ENCODE measurements at places on chromosomes 4 and X.

- no peak for DNase-seq
These were observed 6.4 kb downstream of the FOXP3 start for GRCh38 chrX:49257846-49258748.

DNA sequence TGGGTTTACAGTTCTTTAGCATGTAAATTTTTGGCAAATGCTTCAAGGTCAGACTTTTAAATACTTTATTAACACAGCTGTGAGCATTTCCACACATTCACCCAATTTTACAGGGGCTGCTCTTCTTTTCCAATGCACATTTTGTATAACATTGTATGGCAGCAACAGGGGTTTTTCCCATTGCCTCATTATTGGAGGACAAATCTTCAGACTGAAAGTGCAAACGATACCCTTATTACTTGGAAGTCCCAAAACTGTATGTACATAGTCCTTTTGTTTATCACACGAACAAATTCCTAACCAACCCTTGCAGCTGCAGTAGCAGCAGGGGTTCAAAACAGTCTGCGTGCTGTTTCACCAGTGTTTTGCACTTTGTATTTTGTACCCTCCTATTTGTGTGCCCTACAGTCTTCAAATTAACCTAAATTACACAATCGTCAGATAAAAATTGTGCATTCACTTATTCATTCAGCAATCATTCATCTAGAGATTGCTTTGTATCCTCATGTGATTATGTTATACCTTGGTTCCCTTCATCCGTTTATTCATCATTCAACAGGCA lies 330.7 kb upstream of the RASGEF1B start:
- no peak for DNase-seq

- DNase-seq: no peak
These were observed 8.9 kb upstream of the HTRA3 start for GRCh38 chr4:8260656-8261111.

DNA sequence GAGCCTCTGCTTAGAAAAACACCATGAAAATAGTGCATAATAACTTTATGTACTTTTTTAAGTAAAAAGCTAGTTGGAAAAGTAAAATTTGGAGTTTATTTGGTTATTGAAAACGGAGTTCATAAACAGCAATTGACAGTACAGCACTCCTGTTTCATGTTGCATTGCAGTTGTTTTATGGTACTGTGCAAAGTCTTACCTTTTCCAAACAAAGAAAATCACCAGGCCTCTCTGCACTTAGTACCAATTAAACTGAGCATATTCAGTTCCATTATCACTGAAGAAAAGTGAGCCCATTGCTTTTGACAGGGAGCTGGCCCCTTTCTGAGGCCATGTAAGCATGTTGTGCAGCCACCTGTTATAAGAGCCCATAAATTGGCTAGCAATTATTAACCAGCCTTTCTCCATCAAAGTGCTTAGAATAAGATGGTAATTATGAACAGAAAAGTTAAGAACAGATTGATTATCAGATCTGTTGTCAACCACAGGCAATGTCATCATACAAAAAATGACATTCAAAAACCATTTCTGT lies 376.6 kb upstream of the EMCN start:
- DNase-seq: no peak

DNA sequence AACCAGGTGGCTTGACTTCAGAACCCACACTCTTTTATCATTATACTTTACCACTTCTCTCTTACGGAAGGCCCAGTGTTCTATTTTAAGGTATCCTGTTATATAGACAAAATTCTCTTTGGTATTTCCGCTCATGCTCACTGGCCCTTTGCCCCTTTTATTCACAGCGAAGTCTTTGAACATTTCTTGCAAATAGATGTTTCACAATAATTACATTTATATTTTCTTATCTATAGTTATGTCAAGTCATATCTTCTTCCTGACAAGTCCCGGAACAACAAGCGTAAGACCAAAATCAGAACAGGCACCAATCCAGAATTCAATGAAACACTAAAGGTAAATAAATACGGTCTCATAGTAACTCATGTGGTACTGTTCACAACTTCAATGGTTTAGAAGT lies 102.0 kb downstream of the SYTL5 start:
- DNase-seq: no peak

DNA sequence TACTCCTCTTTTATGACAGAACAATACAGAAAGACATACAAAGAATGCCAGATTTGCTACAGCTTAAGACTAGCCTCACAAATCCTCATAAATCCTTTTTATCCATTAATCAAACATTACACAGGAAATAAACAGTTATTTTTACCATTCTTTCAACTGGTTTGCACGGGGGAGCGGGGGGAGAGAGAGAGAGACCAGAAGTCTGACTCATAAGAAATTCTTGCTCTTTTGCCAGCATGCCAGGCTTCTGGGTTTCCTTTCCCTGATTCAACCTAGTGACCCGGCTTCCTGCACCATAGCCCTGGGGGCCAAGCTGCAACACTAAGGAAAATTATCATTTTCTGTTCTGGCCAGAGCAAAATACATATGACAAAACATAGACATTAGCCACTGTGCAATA lies 6.8 kb upstream of the RRAGB start:
- peak; percentile 54 for DNase-seq

GRCh38 chr4:118770741-118771187 lies 65.2 kb downstream of the SEC24D start:
- no peak for DNase-seq

- no peak for DNase-seq
These were observed 381.3 kb upstream of the INTU start for GRCh38 chr4:127251423-127251822.

DNA sequence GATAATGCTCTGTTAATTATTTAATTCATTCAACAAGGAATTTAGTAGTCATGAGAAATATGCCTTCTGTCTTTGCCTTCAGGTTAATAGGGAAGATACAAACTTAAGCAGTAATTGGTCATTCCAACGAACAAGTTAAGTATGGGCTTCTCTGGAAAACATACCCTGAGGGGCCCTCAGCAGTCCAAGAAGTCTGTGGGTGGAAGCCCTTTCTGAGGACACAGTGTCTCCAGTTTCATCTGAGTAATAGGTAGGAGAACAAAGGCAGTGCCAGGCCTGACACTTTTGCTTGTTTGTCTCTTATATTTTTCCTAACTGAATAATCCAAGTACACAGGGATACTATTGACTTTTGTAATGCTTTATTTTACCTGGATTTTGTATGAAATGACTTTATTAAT lies 262.5 kb downstream of the FBXW7 start:
- DNase-seq: no peak

DNA sequence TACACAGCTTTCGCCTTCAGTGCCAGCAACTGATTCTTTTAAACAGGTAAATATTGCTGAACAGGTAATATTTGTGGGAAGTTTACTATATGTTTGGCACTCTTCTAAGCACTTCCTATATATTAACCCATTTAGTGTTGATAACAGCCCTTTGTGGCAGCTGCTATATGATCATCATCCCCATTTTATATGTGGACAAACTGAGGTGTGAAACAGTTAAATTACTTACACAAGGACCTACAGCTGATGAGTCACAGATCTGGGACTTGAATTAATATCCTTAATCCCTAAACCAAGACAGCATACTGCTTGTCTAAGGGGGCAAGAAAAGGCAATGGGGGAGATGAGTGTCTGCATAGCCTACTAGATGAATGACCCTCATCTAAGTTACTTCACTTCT lies 2.9 kb downstream of the SMIM20 start:
- no peak for DNase-seq

- DNase-seq: no peak
These were observed 290.0 kb downstream of the ANK2 start for GRCh38 chr4:113339430-113339813.

- no peak for DNase-seq
These were observed 11.3 kb upstream of the SPCS3 start for GRCh38 chr4:176308441-176308840.

DNA sequence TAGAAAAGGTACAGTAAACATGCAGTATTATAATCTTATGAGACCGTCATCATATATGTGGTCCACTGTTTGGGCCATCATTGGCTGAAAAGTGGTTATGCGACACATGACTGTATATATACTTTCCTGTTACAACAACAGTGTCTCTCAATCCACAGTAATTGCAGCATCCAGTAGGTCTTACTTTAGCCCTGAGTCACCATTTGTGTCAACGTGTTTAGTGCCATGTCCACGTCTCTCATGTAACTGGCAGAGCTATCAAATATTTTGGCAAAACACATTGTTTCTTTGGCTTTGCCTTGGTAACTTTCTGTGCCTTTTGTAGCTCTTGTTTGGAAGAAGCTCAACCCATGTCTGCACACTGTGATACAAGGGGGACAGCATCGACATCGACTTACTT lies 73.8 kb downstream of the CD38 start:
- no peak for DNase-seq

GRCh38 chrX:53354669-53355068 lies 67.8 kb downstream of the SMC1A start:
- DNase-seq: no peak

DNA sequence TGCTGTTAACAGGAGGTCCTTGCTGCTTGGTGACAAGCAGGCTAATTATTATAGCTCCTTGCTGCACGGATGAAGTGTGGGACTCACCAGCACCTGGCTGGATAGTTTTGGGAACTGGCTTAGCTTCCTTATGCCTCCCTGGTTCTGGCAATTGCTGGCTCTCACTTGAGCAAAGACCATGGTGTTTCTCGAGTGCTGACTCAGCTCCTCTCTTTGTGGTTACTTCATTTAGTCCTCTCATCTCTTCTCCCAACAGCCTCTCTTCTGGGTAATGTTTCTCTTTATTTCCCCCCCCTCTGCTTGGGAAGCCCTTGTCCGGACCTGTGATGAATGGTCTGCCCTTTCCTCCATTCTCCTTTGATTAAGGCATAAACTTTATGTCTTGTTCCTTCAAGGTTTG lies 100.4 kb downstream of the CBLL2 start:
- DNase-seq: no peak

DNA sequence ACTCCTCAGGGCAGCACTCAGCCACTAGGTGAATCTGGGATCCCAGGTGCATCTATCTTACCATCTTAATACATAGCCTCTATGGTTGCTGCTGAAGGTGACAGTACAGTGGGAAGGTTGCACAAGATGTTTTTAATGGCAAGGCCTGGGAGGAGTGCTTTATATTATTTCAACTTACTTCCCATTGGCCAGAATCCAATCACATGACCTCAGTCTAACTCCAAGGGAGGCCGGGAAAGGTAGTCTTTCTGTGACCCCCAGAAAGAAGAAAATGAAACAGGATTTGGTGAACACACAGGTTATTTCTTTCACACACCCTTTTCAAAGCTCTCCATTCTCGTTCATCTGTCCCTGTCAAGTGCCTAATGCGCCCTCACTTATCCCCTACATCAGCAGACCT lies 189.1 kb upstream of the ATP6AP2 start:
- no peak for DNase-seq

DNA sequence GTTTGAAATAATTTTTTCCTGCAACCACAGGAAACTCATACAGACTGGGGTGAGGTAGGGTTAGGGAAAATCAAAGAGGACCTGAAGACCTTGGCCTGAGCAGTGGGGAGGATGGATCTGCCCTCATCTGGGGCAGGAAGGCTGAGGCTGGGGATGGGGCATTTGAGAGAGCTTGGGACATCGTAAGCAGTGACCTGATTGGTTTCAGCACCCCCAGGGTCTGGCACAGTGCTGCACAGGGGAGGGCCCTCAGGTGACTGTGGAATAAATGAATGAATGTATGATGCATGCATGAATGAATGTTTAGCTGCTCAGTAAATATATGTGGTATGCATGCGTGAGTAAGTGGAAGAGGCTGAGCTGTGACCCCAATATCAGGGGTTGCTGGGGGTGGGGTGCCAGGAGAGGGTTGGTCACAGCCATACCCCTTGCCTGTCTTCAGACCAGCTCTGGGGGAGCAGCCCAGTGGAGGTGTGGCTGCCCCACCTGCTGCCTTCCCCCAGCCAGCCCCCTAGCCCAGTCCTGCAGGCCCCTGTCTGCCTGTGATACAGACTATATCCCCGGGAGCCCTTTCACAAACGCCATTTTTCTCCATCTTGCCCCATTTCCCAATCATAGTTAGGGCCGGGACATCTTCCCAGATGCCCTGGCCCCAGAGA lies 11.0 kb upstream of the TNIP2 start:
- no peak for DNase-seq

DNA sequence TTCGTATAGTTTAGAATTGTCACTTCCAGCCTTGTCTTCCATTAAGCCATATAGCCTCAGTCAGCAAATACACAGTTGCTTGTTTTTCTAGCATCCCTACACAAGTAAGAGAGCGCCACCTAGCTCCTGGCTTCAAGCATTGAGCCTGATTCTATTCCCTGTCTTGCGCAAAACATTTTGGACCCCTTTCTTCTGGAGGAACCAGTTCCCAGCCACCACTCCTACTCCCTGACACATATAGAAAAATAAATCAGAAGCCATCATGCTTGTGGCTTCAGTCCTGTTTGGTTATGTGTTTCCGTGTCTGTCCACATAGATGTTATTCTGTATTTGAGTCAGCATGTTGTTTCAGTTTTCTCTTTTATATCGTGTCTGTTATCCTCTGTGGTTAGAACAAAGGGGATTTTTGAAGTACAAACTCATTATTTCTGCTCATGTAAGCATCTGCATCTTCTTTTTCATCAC lies 59.9 kb downstream of the GK start:
- DNase-seq: peak; percentile 6

DNA sequence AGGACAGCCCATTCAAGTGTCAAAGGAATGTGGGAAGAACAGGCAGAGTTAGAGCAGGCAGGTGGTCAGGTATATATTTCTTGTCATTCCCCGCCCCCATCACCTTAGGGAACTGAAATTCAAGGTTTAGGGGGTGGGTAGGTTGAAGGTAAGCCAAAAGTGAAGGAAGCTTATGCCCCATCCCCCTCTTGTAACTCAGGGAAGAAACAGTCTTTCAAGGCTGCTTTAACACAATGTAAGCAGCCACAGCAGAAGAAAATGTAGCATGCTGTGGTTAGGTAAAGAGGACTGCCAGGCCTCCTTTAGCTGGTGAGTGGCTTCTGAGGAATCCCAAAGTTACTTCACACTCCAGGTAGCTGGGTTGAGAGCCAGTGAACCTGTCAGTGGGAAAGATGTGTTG lies 122.3 kb downstream of the RS1 start:
- no peak for DNase-seq

DNA sequence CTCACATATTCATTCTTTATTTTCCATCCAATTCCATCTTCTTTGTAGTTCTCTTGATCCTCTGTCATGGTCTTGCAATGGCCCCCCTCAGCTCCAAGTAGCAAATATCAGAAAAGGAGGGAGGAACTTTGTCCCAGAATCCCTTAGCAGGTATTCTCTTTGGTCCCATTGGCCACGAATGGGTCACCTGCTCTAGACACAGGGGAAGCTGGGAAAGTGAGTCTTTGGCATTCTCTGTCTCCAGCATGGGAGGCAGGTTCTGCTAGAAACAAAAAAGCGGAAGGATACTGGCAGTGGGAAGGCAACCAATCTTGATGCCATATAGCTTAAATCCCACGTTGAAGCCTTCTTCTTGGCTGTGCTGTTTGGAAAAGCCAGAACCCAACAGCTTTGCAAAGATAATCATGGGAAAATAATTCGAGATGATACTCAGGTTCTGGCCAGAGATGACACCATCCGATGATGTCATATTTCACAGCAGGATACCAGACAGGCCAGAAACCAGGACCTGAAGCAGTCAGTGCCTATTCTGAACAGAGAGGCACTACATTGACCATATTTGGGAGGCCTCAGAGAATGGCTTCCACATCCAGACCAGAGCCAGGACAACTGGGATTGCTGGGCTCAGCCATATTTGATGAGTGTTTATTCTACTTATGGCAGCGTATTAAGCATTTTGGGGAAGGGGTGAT lies 110.4 kb upstream of the ATXN3L start:
- DNase-seq: no peak

- DNase-seq: no peak
These were observed 61.6 kb upstream of the VAMP7 start for GRCh38 chrX:155819525-155819924.

Data from SJSA1 (cell line).